Left colon (tissue), 2 donors: ENCODE measurements at places on chromosomes 6 and 20. TPM values are rescaled to one million over a fixed set of nuclear protein-coding genes. Genes with fewer than 3 reads are reported as not detected.

The BMP2 gene
- 60.4 TPM for total RNA-seq

The NR2E1 gene
- not detected for total RNA-seq

DNA sequence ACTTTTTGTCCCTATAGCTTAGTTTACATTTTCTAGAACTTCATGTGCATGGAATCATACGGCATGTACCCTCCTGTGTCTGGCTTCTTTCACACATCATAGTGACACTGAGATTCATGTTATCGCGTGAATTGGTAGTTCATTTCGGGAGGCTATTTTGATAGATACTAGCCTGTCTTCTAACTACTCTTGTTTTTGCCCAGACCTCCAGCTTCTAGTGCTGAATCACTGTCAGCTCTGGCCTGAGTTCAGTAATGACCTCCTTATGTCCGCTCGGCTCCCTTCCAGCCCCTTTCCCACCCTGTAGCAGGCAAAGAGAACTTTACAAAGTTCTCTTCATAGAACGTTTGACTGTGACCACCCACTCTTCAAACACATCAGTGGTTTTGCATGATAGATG is 14.1 kb downstream of the MYBL2 start:
- DNase-seq: no peak

- no peak for DNase-seq
Observed at GRCh38 chr6:165575158-165575549, 87.9 kb downstream of the PDE10A start.

DNA sequence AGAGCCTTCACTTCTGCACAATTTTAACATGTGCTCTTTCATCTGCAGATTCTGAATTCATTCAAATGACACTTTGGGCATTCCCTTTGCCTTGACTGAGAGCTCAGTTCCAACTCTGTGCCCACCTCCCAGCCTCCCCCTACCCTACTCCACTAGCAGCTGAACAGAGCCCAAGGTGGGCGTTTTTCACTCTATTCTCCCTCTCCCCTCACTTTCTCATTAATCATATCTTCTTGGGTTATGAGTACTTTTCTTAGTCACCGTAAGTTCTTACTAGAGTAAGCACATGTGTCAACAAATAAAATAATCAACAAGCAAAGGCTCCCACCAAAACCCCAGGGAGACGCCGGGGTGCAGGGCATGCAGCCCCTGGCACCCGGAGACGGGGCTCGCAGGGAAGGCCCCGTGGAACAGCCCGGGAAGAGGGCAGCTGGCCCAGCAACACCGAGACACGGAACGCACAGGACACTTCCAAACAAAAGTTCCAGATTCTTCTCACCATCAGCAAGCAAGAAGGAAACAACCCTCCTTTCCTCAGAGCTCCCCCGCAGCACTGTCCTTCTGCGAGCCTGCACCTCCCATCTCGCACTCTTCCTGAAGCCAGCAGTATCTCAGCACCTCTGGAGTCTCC is 34.1 kb downstream of the TAF4 start:
- no peak for DNase-seq

DNA sequence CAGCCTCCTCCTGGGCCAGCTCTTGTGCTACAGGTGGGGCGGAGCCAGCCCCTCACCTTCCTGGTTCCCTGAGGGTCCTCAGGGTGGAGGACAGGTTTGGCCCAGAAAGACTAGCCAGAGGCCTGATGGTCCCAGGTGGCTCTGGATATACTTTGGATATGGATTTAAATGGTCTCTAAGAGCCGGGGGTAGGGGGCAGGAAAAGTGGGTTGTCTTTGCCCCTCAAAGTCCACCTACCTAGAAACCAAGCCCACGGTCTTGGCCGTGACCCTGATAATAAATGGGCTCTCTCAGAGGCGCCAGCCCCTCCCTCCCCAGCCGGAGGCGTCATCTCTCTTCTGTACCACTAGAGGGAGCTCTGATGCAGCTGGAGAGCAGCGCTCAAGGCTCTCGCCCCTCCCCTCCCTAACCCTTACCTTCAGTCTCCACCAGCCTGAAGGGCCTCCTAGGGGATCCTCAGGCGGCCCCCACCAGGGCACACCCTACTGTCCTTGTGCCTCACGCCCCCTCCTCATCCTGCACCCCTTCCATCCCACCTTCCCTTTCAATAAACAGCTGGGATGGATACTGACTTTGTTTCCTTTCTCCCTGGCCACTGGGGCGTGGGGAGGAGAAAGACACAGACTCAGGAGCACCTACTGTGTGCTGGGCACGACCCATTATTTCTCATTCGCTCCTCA is 7.5 kb downstream of the NRSN2 start:
- peak; percentile 76 for DNase-seq

GRCh38 chr20:61668065-61668650 is 397.5 kb downstream of the TAF4 start:
- no peak for DNase-seq

DNA sequence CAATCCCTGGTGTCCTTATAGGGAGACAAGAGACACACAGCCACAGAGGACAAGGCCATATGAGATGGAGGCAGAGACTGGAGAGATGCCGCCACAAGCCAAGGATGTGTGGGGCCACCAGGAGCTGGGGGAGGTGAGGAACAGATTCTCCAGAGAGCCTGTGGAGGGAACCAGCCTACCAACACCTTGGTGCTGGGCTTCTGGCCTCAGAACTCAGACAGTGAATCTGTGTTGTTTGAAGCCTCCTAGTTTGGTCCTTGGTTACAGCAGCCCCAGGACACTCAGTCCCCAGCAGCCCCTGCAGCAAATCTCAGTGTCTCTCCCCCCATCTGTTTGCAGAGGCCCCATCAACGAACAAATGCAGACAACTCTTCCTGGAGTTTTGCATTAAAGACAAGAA is 73.2 kb upstream of the BHLHE23 start:
- no peak for DNase-seq

The SPDEF gene
- 73.5 TPM for total RNA-seq

GRCh38 chr6:114158838-114159694 is 183.8 kb downstream of the HS3ST5 start:
- DNase-seq: no peak

GRCh38 chr20:5636841-5637240 is 113.4 kb upstream of the SHLD1 start:
- DNase-seq: no peak

- no peak for DNase-seq
Observed at GRCh38 chr6:16712255-16712930, 48.9 kb downstream of the ATXN1 start.

GRCh38 chr6:13762611-13763441 is 51.2 kb upstream of the RANBP9 start:
- peak; percentile 64 for DNase-seq

The EYS gene
- 1.3 TPM for total RNA-seq

The RUNX2 gene
- 2.5 TPM for total RNA-seq

The GNAS-AS1 gene
- 0.87 TPM for total RNA-seq

- DNase-seq: no peak
Observed at GRCh38 chr6:2020909-2021308, 224.5 kb downstream of the GMDS start.

DNA sequence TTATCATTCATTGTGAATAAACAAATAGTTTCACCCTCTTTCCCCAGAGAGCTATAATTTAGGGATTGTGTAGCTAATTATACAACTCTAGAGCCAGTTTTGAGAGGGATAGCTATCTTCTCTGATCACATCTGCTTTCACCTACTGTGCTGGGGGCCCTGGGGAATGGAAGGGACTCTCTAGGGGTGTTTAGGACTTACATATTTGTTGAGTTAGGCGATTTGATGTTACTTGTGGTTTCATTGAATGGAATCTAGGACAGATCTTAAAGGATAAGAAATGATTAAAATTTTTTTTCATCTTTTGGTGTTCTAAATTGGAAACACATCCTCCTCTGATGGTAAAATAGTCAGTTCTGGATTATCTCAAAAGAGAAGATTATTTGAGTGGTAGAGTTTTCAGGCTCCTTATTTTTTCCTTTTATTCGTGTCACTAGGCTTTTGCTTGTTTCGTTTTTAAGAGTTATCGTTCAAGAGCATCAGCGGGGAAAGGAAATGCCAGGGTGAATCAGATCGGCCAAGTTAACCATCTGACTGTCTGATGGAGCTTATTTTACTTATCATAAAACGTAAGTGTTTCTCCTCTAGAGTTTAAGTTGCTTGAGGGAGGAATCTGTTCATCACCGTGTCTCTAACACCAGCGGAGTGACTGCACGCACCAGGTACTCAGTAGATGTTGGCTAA is 236.7 kb downstream of the FARS2 start:
- no peak for DNase-seq

The PLN gene
- total RNA-seq: 31.1 TPM

The CST4 gene
- total RNA-seq: not detected

The PXDC1 gene
- 9.6 TPM for total RNA-seq

DNA sequence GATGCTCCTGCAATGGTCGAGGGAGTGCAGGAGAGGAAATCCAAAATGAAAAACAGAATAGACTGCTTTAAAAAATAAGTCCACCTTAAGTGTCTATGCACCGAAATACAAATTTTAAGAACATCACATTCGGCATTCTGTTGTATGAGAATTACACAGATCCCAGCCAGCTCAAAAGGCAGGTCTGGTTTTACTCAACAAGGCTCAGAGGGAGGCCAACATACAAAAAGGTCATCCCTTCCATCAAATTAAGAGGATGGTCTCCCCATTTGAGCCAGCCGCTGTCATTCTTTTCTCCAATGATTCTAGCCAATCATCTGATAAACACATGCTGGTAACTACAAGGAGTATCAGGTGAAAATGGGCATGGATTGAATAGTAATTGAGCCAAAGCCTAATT is 7.9 kb downstream of the ATXN1 start:
- no peak for DNase-seq
